Epithelial cell of prostate (primary cell): ENCODE measurements at places on chromosomes 6 and 20.

DNA sequence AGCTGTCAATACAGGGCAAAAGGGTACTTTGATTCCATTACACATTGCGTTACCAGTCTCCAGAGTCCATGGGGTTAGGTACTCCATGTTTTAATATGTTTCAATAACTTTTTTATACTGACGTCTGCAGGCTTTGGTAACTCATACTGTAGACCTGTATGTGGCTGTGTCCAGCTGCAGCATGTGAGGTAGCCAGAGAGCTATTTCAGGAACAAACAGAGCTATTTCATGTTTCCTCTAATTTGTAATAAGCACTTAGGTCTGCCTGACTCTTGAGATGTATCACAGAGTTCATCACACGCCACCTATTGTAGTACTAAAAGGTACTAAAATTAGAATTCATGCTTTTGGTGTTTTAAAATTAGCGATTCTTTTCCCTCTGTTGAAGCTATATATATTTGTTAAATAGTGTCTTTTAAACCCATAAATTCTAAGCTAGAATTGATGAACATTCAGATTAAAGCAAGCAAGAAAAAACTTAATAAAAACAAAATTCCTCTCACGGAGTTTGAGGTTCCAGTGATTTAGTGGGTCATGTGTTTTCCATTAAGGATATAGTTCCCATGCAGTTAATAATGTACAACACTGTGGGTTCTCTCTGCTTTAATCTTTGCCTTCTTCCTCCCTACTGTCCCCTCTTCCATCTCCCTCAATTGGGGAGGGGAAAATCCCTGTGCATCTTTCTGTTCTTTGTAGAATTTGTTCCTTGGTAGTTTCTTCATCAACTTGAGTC, 37.0 kb downstream of the FOXO3 start:
- DNase-seq = no peak

DNA sequence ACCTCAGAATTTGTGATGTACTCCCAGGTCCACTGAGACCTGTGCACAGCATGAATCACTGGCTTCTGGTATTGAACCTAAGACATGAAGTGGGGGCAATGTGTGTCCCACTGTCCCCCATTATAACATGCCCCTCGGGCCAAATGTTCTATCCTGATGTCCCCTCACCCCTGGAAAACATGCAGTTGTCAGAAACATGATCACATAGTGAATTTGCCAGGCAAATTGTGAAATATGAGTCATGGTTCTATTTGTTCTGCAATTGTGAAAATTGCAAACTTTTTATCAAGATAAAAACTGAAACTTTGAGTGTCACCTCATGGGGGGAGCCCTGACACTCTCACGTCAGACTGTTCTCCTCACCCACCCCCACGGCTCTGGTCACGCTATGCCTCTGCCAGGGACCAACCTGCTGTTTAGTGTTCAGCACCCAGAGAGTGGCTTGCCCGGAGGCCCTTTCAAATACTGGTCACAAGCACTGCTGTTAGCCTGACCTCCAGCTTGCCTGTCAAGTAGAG, 305.3 kb downstream of the CLIC5 start:
- no peak for DNase-seq

DNA sequence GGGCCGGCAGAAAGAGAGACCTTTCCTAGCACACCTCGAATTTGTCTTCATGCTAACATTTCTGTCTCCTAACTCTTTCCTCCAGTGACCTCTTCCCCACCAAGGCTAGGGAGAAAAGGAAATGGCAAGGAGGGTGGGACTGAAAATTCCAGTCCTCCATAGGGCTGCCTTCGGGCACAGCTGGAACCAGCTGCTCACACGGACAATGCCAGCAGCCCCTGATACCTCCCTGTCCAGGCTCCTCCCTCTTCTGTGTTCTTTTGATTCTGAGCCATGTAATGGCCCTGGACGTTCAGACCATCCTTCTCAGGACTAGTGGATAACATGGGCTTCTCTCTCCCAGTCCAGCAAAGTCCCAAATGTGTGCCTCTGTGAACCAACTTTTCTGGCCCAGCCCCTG, 29.1 kb upstream of the PHACTR3 start:
- no peak for DNase-seq

- no peak for DNase-seq
Observed at GRCh38 chr6:110368284-110368683, 10.1 kb upstream of the METTL24 start.

DNA sequence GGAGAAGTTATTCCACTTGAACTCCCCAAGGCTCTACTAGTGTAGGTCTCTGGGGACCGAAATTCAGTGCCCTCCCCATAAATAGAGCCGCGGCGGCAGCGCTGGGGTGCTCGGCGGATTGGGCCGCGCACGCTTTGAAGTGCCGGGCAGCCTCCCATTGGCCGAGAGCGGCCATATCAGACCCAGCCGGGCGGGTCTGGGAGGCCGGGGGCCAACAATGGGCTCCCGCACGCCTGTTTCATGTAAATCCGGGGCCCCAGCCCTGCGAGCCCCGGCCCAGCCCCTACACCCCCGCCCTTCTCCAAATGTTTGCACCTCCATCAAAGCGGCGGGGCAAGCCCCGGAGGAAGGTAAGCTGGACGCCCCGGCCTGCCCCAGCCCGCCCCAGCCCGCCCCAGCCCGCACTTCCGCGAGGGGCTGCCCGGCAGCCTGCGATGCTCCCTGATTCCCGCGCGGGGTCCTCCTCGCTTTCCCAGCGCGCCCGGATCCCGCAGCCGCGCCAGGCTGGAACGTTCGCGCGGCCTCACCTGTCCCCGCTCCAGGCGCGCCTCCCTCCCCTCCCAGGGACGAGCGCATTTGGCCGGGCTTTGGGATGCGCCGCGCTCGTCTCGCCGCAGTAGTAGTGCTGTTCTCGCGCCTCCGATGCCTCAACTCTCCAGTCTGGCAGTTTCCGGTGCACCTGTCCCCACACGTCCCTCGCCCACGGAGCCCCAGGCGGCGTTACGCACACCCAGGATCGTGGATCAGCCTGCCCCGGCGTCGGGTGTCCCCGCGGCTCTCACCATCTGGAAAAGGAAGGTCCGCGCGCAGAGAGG, at the start of gene TBXT:
Gene TBXT, minus strand, starts transcription at position 51 of the 815 bp plus-strand sequence. CDS start 260 bp downstream, outside the sequence.
- no peak for DNase-seq

GRCh38 chr20:6704132-6704861, 63.2 kb upstream of the BMP2 start:
- no peak for DNase-seq

GRCh38 chr6:123810214-123810613, 6.5 kb downstream of the NKAIN2 start:
- no peak for DNase-seq

GRCh38 chr6:7486951-7487350, 54.5 kb upstream of the DSP start:
- DNase-seq = no peak

- DNase-seq = no peak
Observed at GRCh38 chr20:54451171-54451570, 24.2 kb upstream of the DOK5 start.

DNA sequence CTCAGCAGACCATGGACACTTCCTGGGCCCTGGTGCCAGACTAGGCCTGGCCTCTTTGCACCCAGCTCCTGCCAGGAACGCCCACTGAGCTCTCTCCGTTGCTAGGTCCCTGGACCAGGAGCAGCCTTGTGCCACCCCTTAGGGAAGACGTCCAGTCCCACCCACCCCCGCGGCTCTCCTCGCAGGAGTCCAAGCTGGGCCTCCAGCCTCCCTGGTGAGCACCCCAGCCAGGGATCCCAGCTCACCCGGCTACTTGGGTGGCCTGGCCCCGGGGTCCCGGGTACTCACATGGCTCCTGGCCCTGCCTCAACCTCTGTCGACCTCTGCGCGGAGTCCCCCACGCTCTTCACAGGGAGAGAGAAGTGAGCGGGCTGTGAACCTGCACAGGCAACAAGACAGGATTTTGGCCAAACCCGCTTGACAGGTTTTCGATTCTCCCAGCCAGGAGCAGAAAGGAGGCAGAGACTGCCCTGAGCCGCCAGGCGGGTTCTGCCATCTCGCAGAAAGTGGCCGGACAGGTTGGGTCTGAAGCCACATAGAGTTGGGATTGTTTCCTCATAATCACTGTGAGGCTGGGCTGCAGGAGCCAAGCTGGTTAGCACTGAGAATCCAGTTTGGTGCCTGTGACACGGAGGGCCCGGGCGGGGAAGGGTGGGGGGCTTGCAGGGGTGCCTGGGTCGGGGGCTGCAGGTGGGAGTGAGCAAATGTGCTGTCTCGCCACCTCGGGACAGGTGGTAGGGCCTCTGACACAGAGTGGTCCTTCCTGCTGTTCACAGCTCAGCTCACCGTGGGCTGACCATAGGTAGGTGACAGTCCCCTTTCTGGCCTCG, at the start of gene RBBP8NL:
Gene RBBP8NL, minus strand, starts transcription at position 368 of the 830 bp plus-strand sequence. CDS start 7,892 bp downstream, outside the sequence.
- DNase-seq = peak; percentile 82

GRCh38 chr20:23349338-23350195, 1.0 kb upstream of the NXT1 start:
- peak; percentile 51 for DNase-seq

DNA sequence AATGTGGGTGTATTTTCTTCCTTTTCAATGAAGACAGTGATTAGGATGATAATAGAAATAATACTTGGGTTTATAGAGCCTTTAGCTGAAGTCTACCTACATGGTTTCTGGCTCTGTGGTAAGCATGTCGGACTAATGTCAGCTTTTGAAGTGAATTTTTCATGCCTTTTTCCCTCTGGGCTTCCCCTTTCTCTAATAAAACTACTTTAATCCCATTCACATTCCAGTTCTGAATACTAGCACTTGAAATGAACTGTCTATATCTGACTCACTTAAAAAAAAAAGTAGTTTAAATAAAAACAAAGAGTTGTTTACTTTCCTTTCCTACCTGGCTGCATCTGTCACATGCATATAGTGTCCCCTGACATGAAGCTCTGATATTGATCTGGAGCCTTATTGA, 545.9 kb upstream of the FLRT3 start:
- DNase-seq = peak; percentile 16

- no peak for DNase-seq
Observed at GRCh38 chr6:143964674-143965081, 43.4 kb downstream of the PLAGL1 start.

DNA sequence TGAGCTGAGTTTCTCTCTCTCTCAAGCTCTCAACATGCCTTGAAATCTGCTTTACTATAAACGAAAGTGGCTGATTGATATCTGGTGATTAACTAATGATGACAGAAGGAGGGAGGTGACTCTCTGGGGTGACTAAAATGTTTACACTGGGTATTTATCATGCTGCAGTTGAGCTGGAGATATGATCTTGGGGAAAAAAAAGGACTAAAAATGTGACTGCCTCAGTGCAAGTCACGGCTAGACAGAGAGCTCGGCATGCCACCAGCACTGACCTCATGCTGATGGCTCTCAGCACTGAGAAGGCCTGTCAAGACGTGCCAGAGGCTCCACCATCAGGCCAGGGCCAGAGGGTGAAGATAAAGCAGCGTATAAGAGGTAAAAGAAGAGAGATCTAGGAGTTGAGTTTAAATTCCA, 103.1 kb upstream of the SPACA1 start:
- peak; percentile 94 for DNase-seq

DNA sequence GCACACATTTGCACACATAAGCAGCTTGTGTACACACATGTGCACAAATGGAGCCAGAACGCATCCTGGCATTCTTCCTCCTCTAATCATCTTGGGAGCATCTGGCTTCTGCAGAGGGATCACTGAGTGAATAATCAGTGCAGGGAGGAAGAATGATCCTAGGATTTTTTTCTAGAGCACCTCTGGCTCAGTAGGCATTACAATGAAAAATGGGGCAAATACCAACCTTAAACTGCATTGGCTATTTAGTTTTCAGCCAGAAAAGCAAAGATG, 205.7 kb upstream of the TCF21 start:
- DNase-seq = no peak

DNA sequence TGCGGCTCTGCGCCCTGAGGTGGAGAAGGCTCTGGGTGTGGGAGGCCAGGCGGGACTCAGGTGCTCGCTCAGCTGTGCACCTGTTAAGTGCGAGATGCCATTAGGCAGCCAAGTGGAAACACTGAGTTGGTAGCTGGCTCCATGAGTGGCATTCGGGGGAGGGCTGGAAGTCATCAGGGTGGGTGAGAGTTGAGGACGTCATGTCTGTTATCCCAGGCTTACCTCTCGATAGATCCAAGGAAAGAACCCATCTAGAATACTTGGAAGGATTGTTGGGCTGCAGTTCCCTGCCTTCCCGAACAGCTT, 41.3 kb downstream of the TAF8 start:
- no peak for DNase-seq

GRCh38 chr6:160662842-160663241, 1.2 kb downstream of the LPA start:
- DNase-seq = no peak

DNA sequence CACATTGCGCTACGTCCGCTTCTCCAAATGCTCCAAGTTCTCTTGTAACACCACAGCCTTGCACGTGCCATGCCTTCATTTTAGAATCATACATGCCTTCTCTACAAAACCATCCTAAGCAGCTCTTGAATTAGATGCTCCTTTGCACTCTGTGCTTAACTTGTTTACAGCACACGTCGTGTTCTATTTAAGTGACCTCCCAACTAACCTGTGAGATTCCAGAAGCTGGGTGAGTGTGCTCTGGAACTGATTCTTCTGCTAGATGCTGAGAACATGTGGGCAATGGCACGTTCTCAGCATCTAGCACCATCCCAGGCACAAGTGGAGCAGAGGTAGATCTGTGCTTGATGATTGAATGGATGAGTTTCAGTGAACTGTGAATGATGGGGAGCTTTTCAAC, 100.0 kb upstream of the NEDD9 start:
- DNase-seq = no peak

DNA sequence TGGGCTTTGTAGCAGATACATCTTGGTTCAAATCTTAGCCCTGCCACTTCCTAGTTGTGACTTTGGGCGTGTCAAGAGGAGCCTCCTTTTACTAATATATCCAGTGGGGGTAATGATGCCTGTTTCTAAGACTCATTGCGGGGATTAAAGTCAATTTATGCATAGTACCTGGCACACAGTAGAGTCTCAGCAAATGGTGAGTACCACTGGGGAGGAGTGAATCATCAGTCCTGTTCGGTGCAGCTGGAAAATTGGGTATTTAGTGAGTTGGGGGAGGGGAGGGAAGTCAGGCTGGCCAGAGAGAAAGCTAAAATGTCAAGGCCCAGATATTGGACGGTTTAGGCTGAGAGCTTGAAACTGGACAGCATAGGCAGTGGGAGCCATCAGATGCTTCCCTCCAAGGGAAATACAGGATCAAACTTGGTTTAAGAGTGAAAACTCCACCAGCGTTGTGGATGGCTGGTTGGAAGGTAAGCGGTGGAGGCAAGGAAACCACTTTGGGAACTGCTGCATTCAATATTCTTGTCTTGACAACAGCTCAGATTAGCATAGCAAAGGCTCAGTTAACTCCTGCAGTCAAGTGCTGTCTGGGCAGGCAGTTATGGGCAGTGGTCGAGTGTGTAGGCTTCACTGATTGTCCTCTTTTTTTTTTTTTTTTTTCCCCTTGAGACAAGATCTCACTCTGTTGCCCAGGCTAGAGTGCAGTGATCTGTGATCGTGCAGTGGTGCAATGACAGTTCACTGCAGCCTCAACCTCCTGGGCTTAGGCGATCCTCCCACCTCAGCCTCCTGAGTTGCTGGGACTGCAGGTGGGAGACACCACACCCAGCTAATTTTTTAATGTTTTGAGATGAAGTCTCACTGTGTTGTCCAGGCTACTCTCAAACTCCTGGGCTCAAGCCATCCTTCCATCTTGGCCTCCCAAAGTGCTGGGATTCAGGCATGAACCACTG, 12.9 kb downstream of the PPP1R16B start:
- DNase-seq = no peak
